Pons (tissue), 1 donor: ENCODE measurements at places on chromosomes 5 and 9.

DNA sequence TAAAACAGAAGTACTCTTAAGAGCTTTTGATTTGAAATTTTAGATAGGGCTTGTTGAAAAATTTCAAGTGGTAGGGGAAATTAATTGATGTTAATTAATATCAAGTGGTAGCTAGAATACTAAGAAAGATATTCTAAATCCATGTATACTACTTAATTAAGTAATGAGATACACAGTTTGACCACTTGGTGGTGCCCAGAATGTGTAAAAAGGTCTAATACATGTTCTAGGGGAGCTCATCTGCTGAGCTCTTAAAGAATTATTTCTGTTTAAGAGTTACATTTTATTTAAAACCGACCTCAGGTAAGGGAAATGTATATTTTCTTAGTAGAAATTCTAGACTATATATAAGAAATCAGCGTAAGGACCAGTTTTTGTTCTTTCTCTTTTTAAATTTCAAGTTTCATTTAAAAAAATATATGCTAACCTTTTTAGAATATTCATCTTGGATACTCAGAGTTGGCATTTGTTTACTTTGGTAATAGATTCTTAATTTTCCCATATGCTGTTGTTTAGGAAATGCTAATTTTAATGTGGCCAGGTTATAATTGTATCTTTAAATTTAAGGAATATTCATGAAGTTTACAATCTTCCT, 61.5 kb downstream of the LNPEP start:
- peak; percentile 75 for DNase-seq

DNA sequence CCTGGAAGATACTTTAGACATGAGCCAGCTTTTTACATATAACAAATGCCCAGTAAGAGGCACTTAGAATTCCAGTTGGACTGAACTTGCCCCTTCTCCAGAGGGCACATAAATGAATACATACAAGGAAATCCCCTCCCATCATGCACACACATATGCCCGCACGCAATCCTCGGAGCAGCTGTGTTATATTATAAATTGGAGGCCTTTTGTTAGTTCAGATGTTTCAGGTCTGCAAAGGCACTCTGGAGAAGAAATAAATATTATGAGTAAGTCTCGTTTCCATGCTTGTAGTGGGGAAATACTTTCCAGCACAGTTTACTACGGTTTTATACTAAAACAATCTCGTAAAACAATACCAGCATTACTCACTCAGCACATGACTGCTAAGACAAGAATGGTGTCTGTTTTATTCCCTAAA, 17.6 kb upstream of the MUSK start:
- peak; percentile 92 for DNase-seq

DNA sequence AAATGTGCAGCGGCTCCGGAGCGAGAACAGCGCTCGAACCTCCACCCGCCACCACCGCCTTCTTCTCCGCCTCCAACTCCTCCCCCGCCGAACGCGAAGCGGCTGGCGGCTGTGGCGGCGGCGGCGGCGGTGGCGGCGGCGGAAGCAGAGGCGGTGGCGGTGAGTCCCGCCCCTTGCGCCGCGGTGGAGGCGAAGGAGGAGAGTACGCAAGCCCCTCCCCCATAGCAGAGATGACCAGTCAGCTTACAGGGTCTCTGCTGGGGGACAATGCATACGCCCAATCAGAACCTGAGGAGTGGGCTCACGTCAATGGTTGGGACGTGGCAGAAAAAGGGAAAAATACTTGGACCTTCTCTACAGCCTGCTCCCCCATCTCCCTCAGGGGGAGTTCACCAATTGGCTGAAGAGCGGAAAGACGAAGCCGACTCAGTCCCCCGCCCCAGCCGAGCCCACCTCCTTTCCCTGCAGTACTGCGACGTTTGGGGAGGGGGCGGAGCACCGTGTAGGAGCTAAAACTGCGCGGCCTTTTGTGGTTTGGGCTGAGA, at the start of gene PJA2:
PJA2 (minus strand) TSS at position 131 of the 545 bp plus-strand sequence. CDS start 26,541 bp downstream, outside the sequence.
- peak; percentile 100 for DNase-seq

DNA sequence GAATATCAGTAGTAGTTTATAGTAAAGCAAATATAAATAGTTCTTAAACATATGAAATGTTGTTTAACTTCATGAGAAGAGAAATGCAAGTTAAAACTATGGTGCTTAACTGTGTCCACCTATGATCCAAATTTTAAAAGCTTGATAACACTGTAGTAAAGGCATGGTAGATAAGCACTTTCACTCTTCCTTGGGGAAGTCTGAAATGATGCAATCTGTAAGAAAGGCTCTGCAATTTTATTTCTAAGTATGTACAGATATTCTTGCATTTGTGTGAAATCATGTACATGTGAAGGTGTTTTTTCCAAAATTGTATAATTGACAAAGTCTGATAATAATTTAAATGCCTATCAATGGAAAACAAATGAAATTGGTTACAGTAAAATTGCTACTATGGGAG, 66.9 kb downstream of the SYK start:
- DNase-seq: no peak

DNA sequence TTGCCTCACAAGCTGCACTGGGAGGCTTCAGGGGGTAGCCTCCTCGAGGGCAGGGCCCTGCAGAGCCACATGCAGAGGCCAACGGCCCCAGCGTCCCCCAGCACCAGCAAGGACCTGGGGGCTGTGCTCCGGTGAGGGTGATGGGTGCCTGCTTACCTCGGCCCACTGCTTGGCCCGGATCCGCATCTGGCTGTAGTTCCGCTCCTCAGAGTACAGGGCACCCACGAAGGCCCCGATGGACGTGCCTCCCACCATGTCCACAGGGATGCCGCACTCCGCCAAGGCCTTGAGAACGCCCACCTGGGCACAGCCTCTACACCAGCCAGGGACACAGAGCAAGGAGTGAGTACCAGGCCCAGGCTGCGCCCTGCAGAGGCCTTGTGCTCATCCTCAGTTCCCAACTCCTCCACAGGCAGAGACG, 8.0 kb upstream of the NSMF start:
- DNase-seq: no peak

- DNase-seq: no peak
These were observed 74.0 kb upstream of the PHYKPL start for GRCh38 chr5:178306430-178307225.

GRCh38 chr5:62330302-62330701, 24.3 kb downstream of the KIF2A start:
- DNase-seq: no peak

GRCh38 chr5:98927242-98927988, 1.4 kb downstream of the CHD1 start:
- peak; percentile 68 for DNase-seq

- no peak for DNase-seq
These were observed 114.8 kb downstream of the RGS3 start for GRCh38 chr9:113578279-113578865.

DNA sequence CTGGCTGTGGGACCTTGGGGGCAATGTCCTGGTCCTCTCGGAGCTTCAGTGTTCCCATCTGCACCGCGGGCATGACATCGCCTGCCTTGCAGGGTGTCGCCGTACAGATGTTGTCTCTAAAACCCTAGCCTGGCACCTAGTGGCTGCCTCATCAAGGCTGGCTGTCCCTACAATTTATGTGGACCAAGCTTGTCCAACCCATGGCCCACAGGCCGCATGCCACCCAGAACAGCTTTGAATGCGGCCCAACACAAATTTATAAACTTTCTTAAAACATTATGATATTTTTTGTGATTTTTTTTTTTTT, 18.3 kb upstream of the ASS1 start:
- DNase-seq: no peak

GRCh38 chr9:2473681-2474080, 147.9 kb upstream of the VLDLR start:
- DNase-seq: peak; percentile 48

DNA sequence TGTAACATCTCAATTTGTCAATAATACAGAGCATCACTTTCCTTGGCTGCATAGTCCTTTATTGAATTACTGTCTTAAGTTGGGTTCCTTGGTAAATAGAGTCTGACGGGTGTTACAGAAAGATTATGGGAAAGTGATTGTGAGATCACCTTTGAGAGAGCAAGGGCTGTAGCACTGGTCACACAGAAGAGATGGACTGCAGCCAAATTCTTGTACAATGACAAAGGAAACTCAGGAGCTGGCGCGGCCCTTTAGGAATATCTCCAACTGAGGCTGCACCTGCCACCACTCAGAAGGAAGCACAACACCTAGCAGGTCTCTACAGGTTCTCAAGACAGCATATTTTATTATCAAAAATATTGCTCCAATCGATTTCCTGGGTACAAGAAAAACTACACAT, 350.0 kb upstream of the ISL1 start:
- no peak for DNase-seq

- no peak for DNase-seq
These were observed 35.7 kb downstream of the SLC6A3 start for GRCh38 chr5:1409381-1410110.

- no peak for DNase-seq
These were observed 829.5 kb upstream of the ACO1 start for GRCh38 chr9:31554941-31555340.

DNA sequence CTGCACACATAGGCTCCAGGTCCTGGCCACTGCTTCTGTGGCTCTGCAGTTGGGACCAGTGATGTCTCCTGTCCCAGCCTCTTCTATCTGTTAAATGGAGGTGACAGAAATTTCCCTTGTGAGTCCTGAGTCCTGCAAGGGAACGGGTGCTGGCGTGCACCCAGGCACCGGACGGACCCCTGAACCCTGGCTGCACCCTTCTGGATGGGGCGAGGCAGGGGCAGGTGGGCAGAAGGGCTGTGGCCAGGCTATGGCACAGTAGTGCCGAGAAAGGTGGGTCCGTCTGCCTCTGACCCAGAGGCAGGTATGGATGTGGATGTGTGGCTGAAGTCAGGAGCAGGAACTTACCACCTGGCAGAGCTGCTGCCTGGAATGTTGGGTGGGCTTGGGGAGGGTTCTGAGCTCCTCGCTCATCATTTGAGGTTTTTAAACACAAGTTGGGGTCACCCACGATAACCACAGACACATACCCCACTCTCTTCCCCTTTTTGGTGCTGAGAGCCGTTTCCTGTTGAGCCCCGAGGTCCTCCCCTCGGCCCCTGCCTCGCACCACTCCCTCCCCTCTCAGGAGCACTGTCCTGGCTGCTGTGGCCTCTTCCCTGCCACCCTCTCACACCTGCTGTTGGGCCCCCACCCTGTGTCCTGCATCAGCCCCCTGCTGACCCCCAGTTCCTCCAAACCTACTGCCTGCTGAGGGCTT, 82.0 kb downstream of the COL5A1 start:
- no peak for DNase-seq
